Karpas-422 (cell line): ENCODE measurements at places on chromosomes 7 and 10. TPM values are rescaled to one million over a fixed set of nuclear protein-coding genes. Genes with fewer than 3 reads are reported as not detected.

PNLIPRP2 gene
- not detected in 2 replicates for total RNA-seq

SNX10 gene
- 4.9 and 24.2 TPM in 2 replicates for total RNA-seq

YAE1 gene
- 20.9 and 25.1 TPM in 2 replicates for total RNA-seq

KAZALD1 gene
- 21.5 and 50.1 TPM in 2 replicates for total RNA-seq

NEUROG3 gene
- total RNA-seq: not detected in 2 replicates

AHR gene
- not detected in 2 replicates for total RNA-seq

CCNJ gene
- total RNA-seq: 3.4 and 7.4 TPM in 2 replicates

FAM13C gene
- not detected in 2 replicates for total RNA-seq

CYP26C1 gene
- total RNA-seq: 0.14 and 0.30 TPM in 2 replicates

FGFBP3 gene
- 0.22 and 0.71 TPM in 2 replicates for total RNA-seq

AZGP1 gene
- 1.0 and 2.0 TPM in 2 replicates for total RNA-seq

PSD gene
- total RNA-seq: 0.19 and 0.61 TPM in 2 replicates

GRCh38 chr10:76017026-76017732 lies 585.8 kb downstream of the LRMDA start:
- H3K4me3 ChIP-seq: no peak overlapping the region
- H3K36me3 ChIP-seq: no peaks in the 10 kb centered on the region
- H3K4me1 ChIP-seq: no peaks in the 10 kb centered on the region
- DNase-seq: no peak

DNA sequence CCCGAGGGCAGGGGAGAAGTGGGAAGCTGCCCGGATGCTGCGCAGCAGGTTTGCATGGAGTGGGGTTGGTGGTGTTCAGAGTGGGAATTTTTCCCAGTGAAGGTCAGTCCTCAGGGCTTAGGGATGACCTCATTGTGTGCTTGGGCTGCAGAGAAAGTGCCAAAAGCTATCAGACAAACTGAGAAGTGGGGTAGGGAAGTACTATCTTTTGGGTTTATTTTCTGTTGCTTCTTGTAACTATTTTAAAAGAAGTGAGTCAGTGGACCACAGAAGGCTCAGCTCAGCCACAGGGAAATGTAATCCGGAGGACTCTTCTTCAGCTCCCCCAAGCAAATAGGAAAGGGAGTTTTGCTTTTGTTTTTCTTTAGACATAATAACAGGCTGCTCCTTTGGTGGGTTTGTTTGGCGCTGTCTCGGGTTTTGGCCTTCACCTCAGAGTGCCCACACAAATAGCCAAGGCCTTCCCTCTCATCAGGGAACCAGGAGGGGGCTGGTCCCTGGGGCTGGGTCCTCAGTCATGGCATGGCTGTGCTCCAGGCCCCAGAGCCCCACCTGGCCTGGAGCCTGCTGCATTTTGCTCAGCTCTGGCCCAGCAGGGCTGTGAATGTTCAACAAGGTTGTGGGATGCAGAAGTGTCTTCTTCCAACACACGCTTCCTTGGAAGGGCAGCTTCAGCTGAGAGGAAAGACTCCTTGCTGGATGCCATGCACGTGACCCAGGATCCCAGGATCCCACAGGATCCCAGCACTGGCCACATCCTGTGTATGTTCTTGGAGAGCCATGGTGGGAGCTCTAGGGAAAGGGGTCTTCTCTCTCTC lies 5.4 kb upstream of the FAM170B start:
- H3K36me3 ChIP-seq: no peaks in the 10 kb centered on the region
- no peak for DNase-seq
- no peak overlapping the region for H3K4me3 ChIP-seq
- no peaks in the 10 kb centered on the region; the same call in 1 of the 2 replicates for H3K27me3 ChIP-seq

GRCh38 chr7:30330134-30331111 lies 46.0 kb downstream of the ZNRF2 start:
- peak; percentile 87 for DNase-seq
- peaks cover 13% of the 10 kb centered on the region; the same call in 1 of the 2 replicates for H3K36me3 ChIP-seq
- H3K27ac ChIP-seq: peak overlapping the region; percentile 96
- H3K4me3 ChIP-seq: peak overlapping the region; percentile 60

- DNase-seq: no peak
- no peak overlapping the region for H3K27ac ChIP-seq
- H3K4me1 ChIP-seq: peaks cover 32% of the 10 kb centered on the region
- no peaks in the 10 kb centered on the region for H3K27me3 ChIP-seq
- no peaks in the 10 kb centered on the region for H3K36me3 ChIP-seq
These were observed 198.1 kb upstream of the NFE2L3 start for GRCh38 chr7:25953859-25954258.

GRCh38 chr10:74347522-74347921 lies 196.5 kb downstream of the ADK start:
- DNase-seq: no peak
- no peaks in the 10 kb centered on the region for H3K27me3 ChIP-seq
- no peak overlapping the region for H3K4me3 ChIP-seq
- no peaks in the 10 kb centered on the region for H3K4me1 ChIP-seq
- H3K36me3 ChIP-seq: peaks cover 8% of the 10 kb centered on the region

GRCh38 chr10:103793429-103793828 lies 61.9 kb downstream of the SH3PXD2A start:
- H3K27me3 ChIP-seq: no peaks in the 10 kb centered on the region
- H3K4me3 ChIP-seq: no peak overlapping the region
- H3K4me1 ChIP-seq: no peaks in the 10 kb centered on the region
- DNase-seq: no peak
- H3K36me3 ChIP-seq: no peaks in the 10 kb centered on the region

- H3K36me3 ChIP-seq: no peaks in the 10 kb centered on the region
- no peak overlapping the region for H3K27ac ChIP-seq
- H3K27me3 ChIP-seq: no peaks in the 10 kb centered on the region
- no peaks in the 10 kb centered on the region for H3K4me1 ChIP-seq
These were observed 531.1 kb downstream of the SDK1 start for GRCh38 chr7:3832199-3832598.

DNA sequence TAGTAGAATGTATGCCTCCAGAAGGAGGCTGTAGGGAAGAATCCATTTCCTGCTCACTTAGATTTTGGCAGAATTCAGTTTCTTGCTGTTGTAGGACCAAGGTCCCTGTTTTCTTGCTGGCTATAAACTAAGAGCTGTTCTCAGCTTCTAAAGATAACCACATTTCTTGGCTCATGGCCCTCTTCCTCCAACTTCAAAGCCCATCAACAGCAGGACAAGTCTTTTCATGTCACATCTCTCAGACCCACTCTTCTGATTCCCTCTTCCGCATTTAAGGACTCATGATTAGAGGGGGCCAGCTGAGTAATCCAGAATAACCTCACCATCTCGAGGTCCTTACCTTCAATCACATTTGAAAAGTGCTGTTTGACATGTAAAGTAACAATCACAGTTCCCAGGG lies 8.2 kb upstream of the LSM8 start:
- no peaks in the 10 kb centered on the region for H3K4me1 ChIP-seq
- no peak overlapping the region for H3K4me3 ChIP-seq
- no peaks in the 10 kb centered on the region for H3K27me3 ChIP-seq

- no peaks in the 10 kb centered on the region for H3K36me3 ChIP-seq
- no peaks in the 10 kb centered on the region for H3K27me3 ChIP-seq
- H3K27ac ChIP-seq: no peak overlapping the region
- no peak for DNase-seq
- H3K4me3 ChIP-seq: no peak overlapping the region
These were observed 242.5 kb upstream of the HABP2 start for GRCh38 chr10:113310347-113310746.

DNA sequence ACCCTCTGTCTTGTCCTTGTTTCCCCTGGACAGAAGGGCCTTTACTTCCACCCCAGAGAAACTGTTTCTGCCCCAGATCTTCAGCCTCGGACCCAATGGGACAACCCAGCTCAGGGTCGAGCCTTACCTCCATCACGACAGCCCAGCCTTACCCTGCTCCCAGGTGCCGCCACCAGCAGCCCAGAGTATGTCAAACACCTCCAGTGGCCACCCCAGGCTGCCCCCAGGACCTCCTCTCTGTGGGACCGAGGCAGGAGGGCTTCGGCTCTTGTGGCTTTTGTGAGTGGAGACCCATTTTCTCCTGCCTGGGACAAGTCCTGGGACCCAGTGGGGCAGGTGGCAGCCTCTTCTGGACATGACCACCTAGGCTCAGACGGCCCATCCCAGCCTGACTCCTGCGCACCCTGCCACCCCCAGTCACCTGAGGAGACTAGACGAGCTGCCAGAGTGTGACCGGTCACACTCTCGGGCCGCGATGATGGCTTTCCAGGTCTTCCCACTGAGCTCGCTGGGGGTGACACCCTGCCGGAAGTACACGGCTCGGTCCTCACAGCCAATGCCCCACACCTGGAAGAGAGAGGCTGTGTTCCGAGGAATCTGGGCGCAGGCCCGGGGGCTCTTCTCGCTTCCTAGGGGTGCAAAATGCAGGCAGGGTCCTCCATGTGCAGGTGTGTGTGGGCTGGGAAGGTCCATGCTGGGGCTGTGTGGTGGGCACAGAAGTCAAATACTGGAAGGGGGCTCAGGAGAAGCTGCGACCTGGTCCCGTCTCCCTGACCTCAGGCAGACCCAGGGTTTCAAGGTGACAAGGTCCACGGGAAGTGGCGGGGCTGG lies 15.5 kb downstream of the TECPR1 start:
- H3K36me3 ChIP-seq: no peaks in the 10 kb centered on the region
- H3K27me3 ChIP-seq: no peaks in the 10 kb centered on the region
- H3K4me3 ChIP-seq: no peak overlapping the region

DNA sequence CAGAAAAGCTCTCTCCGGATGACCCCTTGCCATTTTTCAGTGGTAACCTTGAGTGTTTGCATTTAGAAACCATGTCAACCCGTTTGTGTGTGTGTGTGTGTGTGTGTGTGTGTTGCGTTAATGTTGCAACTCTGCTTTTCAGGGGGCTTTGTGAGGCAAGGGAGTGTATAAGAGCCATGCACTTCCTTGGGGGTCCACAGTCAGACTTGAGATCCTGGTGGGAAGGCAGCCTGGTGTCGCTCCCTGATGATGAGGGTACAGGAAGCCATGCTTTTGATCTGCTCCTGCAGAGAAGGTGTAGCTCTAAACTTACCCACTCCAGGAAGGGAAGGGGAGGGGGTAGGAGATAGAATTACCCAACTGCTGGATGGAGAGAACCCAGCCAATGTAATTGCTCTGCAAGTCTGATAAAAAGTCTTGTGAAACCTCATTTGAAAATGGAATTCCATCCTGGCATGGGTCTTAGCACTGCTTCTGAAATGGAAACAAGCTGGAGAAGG lies 10.7 kb downstream of the GRK5 start:
- no peaks in the 10 kb centered on the region for H3K36me3 ChIP-seq
- no peak overlapping the region for H3K4me3 ChIP-seq
- no peak overlapping the region for H3K27ac ChIP-seq

DNA sequence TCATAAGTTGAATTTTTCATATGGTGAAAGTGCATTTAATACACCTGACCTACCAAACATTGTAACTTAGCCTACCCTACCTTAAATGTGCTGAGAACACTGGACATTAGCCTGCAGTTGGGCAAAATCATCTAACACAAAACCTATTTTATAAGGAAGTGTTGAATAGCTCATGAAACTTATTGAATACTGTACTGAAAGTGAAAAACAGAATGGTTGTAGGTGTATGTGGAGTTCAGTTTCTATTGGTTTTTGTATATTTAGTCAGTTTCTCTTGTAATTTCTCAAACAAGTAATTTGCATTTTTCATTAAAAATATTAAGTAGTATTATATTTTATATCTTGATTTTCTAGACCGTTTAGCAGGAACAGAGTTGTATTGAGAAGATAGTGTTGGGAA lies 15.3 kb downstream of the CCDC7 start:
- no peak overlapping the region for H3K27ac ChIP-seq
- no peaks in the 10 kb centered on the region for H3K36me3 ChIP-seq
- DNase-seq: no peak
- no peaks in the 10 kb centered on the region for H3K27me3 ChIP-seq
- H3K4me3 ChIP-seq: no peak overlapping the region
- peaks cover 14% of the 10 kb centered on the region for H3K4me1 ChIP-seq

GRCh38 chr10:80154978-80155695 lies 22.6 kb downstream of the PLAC9 start:
- no peak overlapping the region for H3K4me3 ChIP-seq
- no peak for DNase-seq
- no peaks in the 10 kb centered on the region for H3K4me1 ChIP-seq
- H3K27me3 ChIP-seq: no peaks in the 10 kb centered on the region
- no peak overlapping the region for H3K27ac ChIP-seq

DNA sequence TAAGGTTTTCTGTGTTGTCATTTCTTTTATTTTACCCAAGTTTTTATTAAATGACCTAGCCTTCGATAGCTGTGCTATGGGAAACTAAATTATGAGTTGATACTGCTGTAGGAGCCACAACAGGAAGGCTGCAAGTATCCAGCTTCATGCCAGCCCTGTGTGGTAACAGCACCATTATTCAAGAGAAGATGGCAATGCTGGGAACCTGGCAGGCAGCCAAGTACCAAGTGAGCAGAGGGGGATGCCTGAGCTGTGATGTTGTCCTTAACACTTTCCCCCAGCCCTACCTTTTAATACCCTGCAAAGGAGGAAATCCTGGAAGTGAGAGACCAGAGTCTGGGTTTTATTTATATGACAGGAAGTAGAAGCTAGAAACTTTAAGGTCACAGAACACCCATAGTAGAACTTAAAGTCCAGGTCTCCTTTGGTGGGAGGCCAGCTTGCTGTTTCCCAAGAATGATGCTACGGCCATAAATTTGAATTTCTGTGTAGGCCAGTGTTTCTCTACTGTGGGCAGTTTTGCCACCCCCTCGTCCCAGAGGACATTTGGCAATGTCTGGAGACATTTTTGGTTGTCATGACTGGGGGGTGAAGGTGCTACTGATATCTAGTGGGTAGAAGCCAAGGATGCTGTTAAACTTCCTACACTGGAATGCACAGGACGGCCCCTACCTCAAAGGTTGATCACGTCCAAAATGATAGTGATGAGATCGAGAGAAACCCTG lies 9.2 kb upstream of the ATXN7L1 start:
- H3K27ac ChIP-seq: no peak overlapping the region
- no peaks in the 10 kb centered on the region for H3K36me3 ChIP-seq
- peaks cover 3% of the 10 kb centered on the region; the same call in 1 of the 2 replicates for H3K4me1 ChIP-seq
- no peak for DNase-seq

- peaks cover 2% of the 10 kb centered on the region; the same call in 1 of the 2 replicates for H3K27me3 ChIP-seq
- no peak overlapping the region for H3K4me3 ChIP-seq
- no peaks in the 10 kb centered on the region for H3K4me1 ChIP-seq
- H3K27ac ChIP-seq: no peak overlapping the region
These were observed 190.8 kb downstream of the GLRX3 start for GRCh38 chr10:130326954-130327353.

GRCh38 chr7:22786290-22786932 lies 36.2 kb downstream of the TOMM7 start:
- no peak for DNase-seq
- no peak overlapping the region for H3K27ac ChIP-seq
- H3K27me3 ChIP-seq: no peaks in the 10 kb centered on the region
- no peaks in the 10 kb centered on the region for H3K4me1 ChIP-seq

DNA sequence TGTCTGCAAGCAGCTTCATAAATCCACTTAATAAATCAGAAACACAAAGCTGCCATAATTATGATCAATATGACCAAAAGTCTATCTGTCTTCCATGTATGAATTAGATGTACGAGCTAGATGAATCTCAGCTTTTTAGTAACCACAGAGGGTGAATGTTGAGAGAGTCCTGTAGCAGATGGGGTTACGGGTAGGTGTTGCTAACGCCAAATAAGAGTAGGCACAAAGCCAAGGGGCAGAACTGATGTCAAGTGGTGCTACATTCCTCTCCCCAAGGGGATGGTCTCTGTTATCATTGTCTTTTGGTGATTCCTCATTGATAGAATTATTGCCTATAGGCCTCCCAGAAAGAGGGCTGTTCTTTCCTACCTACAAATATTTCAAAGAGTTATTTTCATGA lies 257.8 kb downstream of the PCLO start:
- H3K36me3 ChIP-seq: no peaks in the 10 kb centered on the region
- DNase-seq: no peak
- no peaks in the 10 kb centered on the region for H3K4me1 ChIP-seq
- H3K27ac ChIP-seq: no peak overlapping the region
- H3K4me3 ChIP-seq: no peak overlapping the region

GRCh38 chr7:131455546-131455945 lies 100.9 kb downstream of the PODXL start:
- no peak overlapping the region for H3K4me3 ChIP-seq
- H3K4me1 ChIP-seq: peaks cover 22% of the 10 kb centered on the region
- H3K27me3 ChIP-seq: no peaks in the 10 kb centered on the region
- H3K27ac ChIP-seq: peak overlapping the region; percentile 76
- H3K36me3 ChIP-seq: peaks cover 17% of the 10 kb centered on the region; the same call in 1 of the 2 replicates
